ENCODE measurements at places on chromosomes 7 and 10. TPM values are rescaled to one million over a fixed set of nuclear protein-coding genes. Genes with fewer than 3 reads are reported as not detected.

DNA sequence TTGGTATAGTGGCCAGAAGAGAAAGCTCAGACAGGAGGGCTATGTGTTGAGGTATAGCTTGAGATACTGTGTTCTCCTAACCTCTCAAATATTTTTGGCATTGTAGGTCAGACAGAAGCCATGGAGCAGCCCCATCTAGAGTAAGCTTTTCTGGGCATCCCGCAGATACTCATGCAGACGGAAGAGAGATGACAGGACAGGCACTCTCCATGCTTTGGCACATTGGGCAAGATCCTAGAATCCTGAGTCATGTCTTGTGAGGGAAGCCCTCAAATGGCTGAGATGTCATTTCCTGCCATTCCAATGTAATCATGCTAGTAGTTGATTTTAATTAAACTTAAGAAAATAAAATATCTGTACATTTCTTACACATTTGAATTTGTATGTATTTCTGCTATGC is 16.8 kb upstream of the KIF20B start:
- H3K4me1 ChIP-seq: no peaks in the 10 kb centered on the region
- no peak overlapping the region for H3K4me3 ChIP-seq
- no peak for DNase-seq
- no peak overlapping the region for H3K27ac ChIP-seq
- H3K36me3 ChIP-seq: no peaks in the 10 kb centered on the region

- H3K4me3 ChIP-seq: no peak overlapping the region
- H3K27me3 ChIP-seq: no peaks in the 10 kb centered on the region
- no peaks in the 10 kb centered on the region for H3K36me3 ChIP-seq
- H3K27ac ChIP-seq: no peak overlapping the region
Measured at GRCh38 chr10:132546567-132547420, 9.2 kb downstream of the INPP5A start.

DNA sequence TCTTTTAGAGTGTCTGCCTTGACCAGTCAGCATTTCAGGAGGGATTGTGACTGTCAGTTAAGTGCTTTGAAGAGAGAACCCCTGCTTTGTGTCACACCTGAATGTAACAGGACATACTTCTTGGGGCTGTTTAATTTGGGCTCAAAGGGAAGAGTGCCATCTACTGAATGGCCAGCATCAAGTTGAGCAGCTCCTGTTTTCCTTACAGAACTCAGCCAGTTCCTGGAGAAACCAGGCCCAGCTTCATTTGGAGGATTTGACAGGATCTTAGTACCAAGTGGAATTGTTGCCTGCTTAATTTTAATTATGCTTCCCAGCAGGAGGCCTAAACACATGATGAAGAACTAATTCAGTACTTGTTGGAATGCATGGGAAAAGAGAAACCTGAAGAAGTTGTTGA is 8.3 kb downstream of the ADD3 start:
- H3K27me3 ChIP-seq: no peaks in the 10 kb centered on the region
- DNase-seq: peak; percentile 17
- H3K27ac ChIP-seq: peak overlapping the region; percentile 39
- no peak overlapping the region for H3K4me3 ChIP-seq

TRIP6 gene
- total RNA-seq: 57.5 TPM

GRCh38 chr7:105705427-105705826 is 124.1 kb upstream of the EFCAB10 start:
- no peaks in the 10 kb centered on the region for H3K4me1 ChIP-seq
- no peak for DNase-seq
- no peaks in the 10 kb centered on the region for H3K27me3 ChIP-seq
- H3K36me3 ChIP-seq: no peaks in the 10 kb centered on the region
- H3K27ac ChIP-seq: no peak overlapping the region
- H3K4me3 ChIP-seq: no peak overlapping the region

PPP3CB gene
- total RNA-seq: 33.8 TPM

- H3K4me1 ChIP-seq: no peaks in the 10 kb centered on the region
- no peaks in the 10 kb centered on the region for H3K36me3 ChIP-seq
- H3K27ac ChIP-seq: no peak overlapping the region
- no peak overlapping the region for H3K4me3 ChIP-seq
- DNase-seq: no peak
- no peaks in the 10 kb centered on the region for H3K27me3 ChIP-seq
Measured at GRCh38 chr10:118944959-118945633, 84.4 kb upstream of the NANOS1 start.

DNA sequence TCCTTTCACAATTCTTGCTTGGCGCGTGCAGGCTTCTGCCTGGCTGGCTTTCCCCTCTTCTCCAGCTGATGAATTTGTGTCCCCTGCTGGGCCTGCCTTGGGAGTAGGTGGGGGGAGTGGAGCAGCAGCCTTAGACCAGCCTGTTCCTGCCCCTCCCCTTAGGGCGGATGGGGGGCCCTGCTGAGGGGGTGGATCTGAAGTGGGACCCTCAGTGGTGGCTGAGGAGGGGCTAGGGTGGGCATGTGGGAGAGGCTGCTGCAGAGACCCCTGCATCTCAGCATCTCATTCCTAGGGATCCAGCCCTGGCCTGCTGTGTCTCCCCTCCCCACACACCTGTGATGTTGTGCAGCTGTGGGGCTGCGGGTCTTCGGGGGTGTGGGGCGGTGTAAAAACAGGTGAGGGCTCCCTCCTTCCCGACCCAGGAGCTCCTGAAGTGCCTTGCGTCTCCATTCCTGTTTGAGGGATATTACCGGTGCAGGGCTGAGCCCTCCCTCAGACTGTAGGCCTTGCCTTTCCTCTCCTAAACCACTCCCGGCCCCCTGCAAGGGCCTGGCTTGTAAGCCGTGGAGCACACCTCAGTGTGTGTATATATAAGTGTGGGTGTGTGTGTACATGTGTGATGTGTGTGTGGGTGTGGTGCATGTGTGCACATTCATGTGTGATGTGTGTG is 24.7 kb downstream of the ADCYAP1R1 start:
- no peak overlapping the region for H3K4me3 ChIP-seq
- no peak for DNase-seq
- H3K36me3 ChIP-seq: no peaks in the 10 kb centered on the region
- H3K27me3 ChIP-seq: peaks cover 28% of the 10 kb centered on the region
- H3K27ac ChIP-seq: no peak overlapping the region
- no peaks in the 10 kb centered on the region for H3K4me1 ChIP-seq

DNA sequence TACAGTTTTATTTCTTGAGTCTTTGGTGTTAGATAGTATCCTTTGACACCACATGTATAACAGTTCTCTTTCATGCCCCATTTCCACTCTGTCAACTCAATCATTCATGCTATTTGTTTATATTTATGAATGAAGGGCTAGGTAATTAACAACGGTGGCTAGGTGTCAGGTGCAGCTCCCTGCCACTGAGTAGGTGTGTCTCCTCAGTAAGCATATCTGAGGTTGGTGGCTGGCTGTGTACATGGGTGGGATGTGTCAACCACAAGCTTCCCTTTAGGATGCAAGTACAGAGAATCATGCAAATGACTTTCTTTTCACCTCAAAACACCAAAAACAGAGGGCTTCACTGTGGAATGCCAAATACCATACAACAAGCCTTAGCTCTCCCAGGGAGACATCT is 83.4 kb downstream of the ZNF365 start:
- H3K36me3 ChIP-seq: no peaks in the 10 kb centered on the region
- H3K27me3 ChIP-seq: no peaks in the 10 kb centered on the region
- H3K27ac ChIP-seq: no peak overlapping the region
- H3K4me1 ChIP-seq: peaks cover 10% of the 10 kb centered on the region
